ENCODE measurements at places on chromosomes 13 and 19. TPM values are rescaled to one million over a fixed set of nuclear protein-coding genes. Genes with fewer than 3 reads are reported as not detected.

DNA sequence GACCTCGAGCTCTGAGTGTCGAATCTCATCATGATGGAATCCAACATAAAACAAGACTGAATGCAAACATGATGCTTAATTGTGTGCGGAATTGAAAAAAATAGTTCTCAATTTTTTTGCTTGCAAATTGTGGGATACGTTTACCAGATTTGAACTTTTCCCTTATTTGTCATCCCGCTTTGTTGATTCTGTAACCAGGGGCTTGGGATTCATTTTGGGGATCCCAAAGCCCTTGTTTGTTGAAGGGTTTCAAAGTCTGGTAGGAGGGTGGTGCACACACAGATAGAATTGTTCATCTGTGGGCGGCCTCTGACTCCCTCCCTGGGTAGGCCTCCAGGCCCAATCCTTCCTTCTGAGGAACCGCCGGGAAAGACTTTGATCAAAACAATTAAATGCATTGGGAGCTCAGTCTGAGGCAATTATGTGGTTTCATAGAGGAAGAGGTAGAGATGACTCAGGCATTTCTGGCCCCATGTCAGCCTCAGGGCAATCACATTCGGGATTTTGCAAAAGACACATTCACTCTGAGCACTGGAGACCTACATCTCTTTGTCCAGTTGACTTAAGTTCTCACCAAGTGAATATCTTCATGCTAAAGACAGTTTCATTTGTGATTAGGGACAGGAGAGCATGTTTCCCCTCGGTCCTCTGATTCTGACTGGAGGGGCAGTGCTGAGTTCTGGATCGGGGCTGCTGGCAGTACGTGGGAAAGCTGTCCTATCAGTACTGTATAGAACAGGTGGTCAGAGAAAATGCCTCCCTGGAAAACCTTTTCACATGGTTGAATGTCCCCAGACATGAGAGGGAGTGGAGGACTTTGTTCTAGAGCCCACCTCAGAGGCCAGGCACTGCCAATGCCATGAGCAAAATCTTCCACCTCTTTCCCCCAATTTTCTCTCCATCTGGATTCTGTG, 27.8 kb upstream of the IGFL4 start:
- no peak overlapping the region for H3K27ac ChIP-seq
- no peak overlapping the region for H3K4me3 ChIP-seq
- H3K27me3 ChIP-seq = peaks cover 37% of the 10 kb centered on the region

Gene PSG2
- polyA plus RNA-seq = 5.7 TPM

DNA sequence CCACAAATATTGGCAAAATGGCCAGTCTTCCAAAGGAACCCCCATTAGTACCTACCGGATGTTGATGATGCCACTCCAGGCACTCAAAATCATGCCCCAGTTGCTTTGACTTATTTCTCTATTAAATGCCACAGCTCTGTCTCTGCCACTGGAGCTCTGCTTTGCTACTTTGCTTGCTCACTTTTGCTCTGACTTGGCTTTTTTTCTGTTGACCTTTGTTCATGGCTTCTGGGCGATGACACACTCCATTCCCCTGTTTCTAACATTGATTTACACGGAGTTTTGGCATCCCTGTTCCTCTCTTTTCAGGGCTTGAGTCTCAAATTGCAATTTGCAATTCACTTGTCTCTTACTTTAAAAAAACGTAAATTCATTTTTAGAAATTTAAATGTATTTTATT, 217.1 kb upstream of the SPRY2 start:
- no peak overlapping the region for H3K27ac ChIP-seq
- no peaks in the 10 kb centered on the region for H3K36me3 ChIP-seq
- no peaks in the 10 kb centered on the region for H3K4me1 ChIP-seq
- no peak overlapping the region for H3K4me3 ChIP-seq

Gene FGF21
- polyA plus RNA-seq = not detected

Gene ZNF708
- polyA plus RNA-seq = 2.3 TPM

Gene COLGALT1
- 104 TPM for polyA plus RNA-seq

All from GM23248 (cell line).